Sigmoid colon (tissue), 7 donors: ENCODE measurements at places on chromosomes 7 and 10. TPM values are rescaled to one million over a fixed set of nuclear protein-coding genes. Genes with fewer than 3 reads are reported as not detected.

The FBXL13 gene
- 2.1 TPM for total RNA-seq

The FANK1 gene
- total RNA-seq = 1.5 TPM

The ENTPD1 gene
- 18.5 TPM for total RNA-seq

The SPDYE5 gene
- total RNA-seq = not detected

The ZNRF2 gene
- total RNA-seq = 17.2 TPM

The GPR26 gene
- total RNA-seq = not detected

The IKZF1 gene
- 6.4 TPM for total RNA-seq

The ADIRF gene
- total RNA-seq = 81.8 TPM

The SLC16A9 gene
- 0.54 TPM for total RNA-seq

The MPLKIP gene
- total RNA-seq = 43.1 TPM

The LRRD1 gene
- total RNA-seq = not detected

The ACBD7 gene
- not detected for total RNA-seq

The CALCR gene
- not detected for total RNA-seq

The KMT2E gene
- total RNA-seq = 103 TPM

The NEBL gene
- total RNA-seq = 2.1 TPM

The VCL gene
- total RNA-seq = 273 TPM

The PTPRZ1 gene
- 5.6 TPM for total RNA-seq

The POMZP3 gene
- total RNA-seq = 8.4 TPM

The LEP gene
- 0.27 TPM for total RNA-seq

The NRCAM gene
- total RNA-seq = 1.8 TPM

The KIAA1217 gene
- 7.6 TPM for total RNA-seq

The CRYGN gene
- total RNA-seq = 1.8 TPM

The TMEM254 gene
- total RNA-seq = 11.4 TPM

The RINT1 gene
- 22.2 TPM for total RNA-seq

- DNase-seq = no peak
Observed at GRCh38 chr7:5429253-5429856, 5.7 kb upstream of the TNRC18 start.

DNA sequence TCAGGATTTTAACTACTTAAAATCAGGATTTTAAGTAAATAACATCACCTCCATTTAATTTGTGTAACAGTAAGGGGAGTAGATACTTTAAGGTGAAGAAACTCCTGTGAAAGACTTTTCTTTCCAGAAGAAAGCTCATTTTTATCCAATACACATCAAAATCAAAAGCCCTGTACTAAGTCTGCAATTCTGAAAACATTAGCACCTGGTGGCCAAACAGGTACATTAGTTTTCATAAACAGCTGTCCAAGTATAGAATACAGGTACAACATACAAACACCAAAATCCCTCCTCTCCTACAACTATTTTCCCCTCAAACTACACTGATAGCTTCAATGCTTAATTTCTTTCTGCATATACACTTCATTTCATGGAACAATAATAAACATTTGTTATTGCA, 22.9 kb downstream of the FAM3C start:
- no peak for DNase-seq

- DNase-seq = no peak
Observed at GRCh38 chr10:69957886-69958555, 94.6 kb upstream of the MACROH2A2 start.

- no peak for DNase-seq
Observed at GRCh38 chr7:18144166-18144565, 116.5 kb upstream of the PRPS1L1 start.

DNA sequence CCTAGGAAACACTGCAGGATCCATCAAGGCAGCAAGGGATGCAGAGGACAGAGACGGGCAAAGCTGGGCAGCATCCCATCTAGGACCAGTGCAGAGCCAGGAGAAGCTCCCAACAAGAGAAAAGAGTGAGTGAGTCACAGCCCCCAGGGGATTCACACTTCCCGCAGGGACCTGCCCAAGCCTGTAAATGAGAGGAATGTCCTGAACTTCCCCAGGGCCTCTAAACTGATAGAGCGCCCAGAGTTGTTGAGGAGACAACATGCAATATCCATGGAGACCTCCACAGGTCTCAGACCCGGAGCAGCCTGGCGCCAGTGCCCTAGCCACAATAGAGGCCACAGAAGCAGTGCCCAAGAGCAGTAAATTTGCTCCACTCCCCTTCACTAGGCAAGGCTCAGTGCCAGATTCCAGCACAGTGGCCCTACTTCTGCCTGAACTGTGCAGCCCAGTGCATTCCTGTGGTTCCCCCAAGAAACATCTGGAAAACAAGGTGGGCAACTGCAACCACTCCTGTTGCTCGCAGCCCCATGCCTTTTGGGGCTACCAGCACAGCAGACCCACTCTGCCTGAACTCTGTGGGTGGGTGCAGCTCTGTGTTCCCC, 567.5 kb downstream of the POM121L12 start:
- no peak for DNase-seq

DNA sequence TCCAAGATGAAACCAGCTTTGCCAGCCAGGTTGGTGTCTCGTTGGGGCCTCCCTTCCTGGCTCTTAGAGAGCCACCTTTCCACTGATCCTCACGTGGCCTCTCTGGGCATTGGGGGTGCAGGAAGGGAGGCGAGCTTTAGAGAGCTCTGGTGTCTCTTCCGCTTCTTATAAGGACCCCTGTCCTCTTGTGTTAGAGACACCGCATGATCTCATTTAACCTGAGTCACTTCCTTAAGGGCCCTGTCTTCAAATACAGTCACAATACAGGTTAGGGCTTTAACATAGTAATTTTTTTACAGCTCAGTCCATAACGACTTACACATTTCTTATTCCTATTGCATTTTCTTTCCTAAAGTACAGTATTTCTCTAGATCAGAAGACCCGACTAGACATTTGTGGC, 535.8 kb downstream of the SDK1 start:
- DNase-seq = no peak

GRCh38 chr7:81232084-81232799, 313.4 kb upstream of the SEMA3C start:
- no peak for DNase-seq

DNA sequence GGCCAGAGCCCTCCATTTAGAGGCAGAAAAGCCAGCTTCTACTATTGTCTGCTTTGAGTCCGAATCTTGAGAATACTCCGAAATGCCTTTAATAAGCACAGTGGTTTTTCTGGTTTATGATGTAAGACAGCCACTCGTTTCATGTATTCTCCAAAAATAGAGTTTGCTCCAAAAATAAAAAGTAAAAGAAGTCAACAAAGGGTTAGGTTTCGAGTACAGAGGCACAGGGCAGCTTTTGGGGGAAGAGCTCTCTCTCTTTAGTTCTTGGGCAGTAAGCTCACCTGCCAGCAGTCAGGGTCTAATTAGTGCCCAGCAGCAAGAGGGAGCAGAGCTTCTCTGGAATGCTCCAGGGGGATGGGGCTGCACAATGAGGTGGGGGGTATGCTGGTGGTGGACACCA, 20.2 kb downstream of the CREB3L2 start:
- no peak for DNase-seq

DNA sequence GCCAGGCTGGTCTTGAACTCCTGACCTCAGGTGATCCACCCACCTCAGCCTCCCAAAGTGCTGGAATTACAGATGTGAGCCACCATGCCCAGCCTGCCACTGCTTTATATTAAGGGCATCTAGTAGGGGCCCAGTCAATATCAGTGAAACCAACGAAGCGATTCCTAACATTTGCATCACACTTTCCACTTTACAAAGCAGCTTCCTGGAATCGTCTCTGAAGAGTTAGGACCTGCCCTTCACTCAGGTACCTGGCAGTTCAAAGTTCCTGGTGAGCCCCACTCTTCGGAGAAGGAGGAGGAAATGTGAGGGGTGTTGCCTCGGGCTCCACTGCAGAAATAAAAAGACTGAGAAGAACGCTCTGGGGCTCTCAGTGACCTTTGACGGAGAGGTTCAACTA, 31.1 kb upstream of the EZH2 start:
- no peak for DNase-seq

- DNase-seq = no peak
Observed at GRCh38 chr10:119491966-119492757, 50.4 kb downstream of the RGS10 start.

GRCh38 chr10:48400850-48401220, 94.4 kb downstream of the MAPK8 start:
- no peak for DNase-seq

DNA sequence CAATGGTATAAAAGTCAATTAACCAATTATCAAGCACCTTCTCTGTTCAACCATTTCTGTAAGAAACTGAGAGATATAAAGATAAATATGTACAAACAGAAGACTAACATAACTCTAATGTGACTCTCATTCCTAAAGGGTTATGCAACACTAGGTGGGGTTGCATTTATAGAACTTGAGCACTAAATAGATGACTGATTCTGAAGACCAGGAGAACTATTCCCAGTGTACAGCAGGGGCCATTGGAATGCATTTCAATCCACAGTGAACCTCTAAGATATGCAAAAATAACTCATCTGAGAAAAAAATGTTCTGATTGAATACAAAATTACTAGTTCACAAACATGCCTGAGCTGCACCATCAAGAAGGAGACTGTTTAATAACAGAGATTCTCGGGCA, 341.2 kb upstream of the STEAP1 start:
- no peak for DNase-seq

- no peak for DNase-seq
Observed at GRCh38 chr10:6394084-6394483, 186.0 kb downstream of the PRKCQ start.

DNA sequence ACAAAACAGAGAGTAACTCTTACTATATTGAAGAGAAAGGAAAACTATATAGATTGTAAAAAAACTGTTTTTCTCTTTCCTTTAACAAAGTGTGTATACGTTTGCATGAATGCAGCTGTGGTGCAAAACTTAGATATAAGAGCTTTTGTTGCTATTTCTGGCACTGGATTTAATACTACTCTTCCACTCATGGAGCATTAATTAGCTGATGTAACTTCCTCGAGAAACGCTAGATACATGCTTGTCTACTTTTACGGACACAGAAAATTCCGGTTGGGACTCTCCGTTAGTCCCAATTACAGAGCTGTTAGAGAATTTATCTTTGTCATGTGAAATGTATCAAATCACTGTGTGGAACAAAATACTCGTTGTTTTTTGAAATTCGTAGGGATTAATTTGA, 135.5 kb downstream of the ZNF22 start:
- no peak for DNase-seq

- no peak for DNase-seq
Observed at GRCh38 chr7:100829150-100829716, 1.9 kb upstream of the EPHB4 start.

GRCh38 chr10:96244354-96244753, 27.0 kb downstream of the BLNK start:
- no peak for DNase-seq

GRCh38 chr7:129748356-129749109, 137.0 kb downstream of the NRF1 start:
- no peak for DNase-seq

GRCh38 chr7:127848241-127848640, 183.0 kb downstream of the LRRC4 start:
- DNase-seq = no peak

- no peak for DNase-seq
Observed at GRCh38 chr7:8068892-8069686, 100.5 kb downstream of the GLCCI1 start.

DNA sequence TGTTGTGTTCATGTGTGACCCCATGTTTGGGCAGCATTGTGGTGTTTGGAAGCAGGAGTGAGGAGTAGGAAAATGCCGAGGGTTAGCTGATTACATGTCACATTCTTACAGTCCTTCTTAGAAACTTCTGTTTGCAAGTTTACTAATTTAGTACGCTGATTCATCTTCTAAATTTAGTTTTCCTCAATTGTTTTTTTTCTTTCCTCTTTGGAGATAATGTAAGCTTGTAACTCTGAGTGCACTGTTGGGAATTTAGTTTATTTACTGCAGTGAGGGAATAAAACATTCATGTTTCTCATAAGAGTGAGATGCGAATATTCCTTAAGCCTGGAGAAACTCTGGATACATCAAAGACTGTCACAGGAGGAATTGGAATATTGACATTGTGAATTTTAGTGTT, 135.0 kb downstream of the NT5C2 start:
- no peak for DNase-seq

DNA sequence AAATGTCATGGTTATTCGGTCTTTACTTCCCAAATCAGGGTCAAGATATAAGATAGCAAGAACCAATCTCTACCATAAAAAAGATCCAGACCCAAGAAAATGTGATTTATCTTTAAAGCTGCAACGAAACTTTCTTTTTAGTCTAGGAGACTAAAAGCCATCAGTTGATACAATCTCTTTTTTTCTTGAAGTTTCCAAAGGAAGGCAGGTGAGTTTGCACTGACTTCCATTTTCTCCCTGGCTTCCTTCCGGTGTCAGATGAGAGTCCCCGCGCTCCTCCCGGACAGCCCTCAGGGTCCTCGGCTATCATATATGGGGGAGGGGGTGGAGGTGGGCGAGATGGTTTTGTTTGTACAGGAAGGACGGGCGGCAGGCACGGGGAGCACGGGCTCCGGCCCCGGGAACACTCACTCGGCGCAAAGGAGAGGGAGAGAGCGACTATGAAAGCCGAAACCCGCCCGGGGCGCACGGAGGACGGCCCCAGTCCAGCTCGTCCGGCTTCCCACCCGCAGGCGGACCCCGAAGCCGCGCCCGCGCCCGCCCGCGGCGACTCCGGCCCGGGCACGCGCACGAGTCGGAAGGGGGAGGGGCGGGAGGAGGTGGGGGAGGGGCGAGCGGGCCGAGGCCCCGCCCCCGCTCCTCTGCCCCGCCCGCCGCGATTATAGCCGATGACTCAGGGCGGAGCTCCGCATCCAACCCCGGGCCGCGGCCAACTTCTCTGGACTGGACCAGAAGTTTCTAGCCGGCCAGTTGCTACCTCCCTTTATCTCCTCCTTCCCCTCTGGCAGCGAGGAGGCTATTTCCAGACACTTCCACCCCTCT, at the start of gene BAG3:
TSS of gene BAG3 (plus strand) at position 689 of the 822 bp plus-strand sequence. CDS start 296 bp downstream, outside the sequence.
- DNase-seq = peak; percentile 98

DNA sequence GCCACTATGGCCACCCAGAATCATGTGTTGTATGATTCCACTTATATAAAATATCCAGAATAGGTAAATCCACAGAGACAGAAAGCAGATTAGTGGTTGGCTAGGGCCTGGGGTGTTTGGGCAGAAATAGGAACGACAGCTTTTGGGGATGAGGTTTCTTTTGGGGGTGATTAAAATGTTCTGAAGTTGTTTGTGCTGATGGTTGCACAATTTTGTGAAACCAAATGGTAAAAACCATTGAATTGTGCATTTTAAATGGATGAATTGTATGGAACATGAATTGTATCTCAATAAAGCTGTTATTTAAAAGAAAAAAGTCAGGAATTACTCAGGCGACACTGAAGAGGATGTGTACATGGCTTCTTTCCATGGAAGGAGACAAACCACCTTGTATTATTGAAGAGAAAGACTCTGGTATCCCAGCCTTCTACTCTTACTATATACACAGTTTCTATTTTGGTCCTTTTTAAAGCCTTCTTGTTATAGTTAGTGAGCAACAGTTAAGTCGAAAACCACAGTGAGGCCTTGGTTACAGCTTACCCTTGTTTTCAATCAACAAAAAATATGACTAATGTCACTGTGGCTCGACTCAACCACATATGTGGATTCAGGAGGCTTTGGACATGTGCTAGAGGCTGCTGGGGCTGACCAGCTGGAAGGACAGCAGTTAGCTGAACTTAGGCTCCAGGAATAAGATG, 57.1 kb upstream of the KMT2E start:
- no peak for DNase-seq

GRCh38 chr10:99435986-99436638, 5.7 kb upstream of the GOT1 start:
- no peak for DNase-seq

GRCh38 chr7:522071-522950, 2.7 kb upstream of the PDGFA start:
- no peak for DNase-seq

- no peak for DNase-seq
Observed at GRCh38 chr10:48554656-48555055, 50.2 kb downstream of the ARHGAP22 start.

GRCh38 chr10:33240258-33240657, 94.2 kb downstream of the NRP1 start:
- DNase-seq = no peak
